Left renal pelvis (tissue), 4 donors: ENCODE measurements at places on chromosomes 1 and 21. TPM values are rescaled to one million over a fixed set of nuclear protein-coding genes. Genes with fewer than 3 reads are reported as not detected.

DNA sequence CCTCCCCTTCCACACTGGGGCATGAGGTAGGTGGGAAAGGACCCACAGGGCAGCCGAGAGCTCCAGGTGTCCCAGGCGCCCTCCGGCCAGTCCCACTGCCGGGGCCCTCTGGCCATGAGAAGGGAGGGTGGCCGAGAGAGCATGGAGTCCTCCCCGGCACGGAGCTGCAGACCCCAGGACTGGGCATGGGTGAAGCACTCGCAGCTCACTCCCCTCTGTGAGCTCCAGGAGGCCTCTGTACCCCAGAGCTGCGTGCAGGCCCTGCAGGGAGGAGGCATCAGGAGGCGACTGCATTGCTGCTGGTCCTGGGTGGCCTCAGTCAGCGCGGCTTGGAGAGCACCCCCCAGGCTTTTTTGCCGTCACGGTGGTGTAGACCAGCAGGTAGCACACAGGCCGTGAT is 80.1 kb upstream of the TTC34 start:
- DNase-seq = no peak

DNA sequence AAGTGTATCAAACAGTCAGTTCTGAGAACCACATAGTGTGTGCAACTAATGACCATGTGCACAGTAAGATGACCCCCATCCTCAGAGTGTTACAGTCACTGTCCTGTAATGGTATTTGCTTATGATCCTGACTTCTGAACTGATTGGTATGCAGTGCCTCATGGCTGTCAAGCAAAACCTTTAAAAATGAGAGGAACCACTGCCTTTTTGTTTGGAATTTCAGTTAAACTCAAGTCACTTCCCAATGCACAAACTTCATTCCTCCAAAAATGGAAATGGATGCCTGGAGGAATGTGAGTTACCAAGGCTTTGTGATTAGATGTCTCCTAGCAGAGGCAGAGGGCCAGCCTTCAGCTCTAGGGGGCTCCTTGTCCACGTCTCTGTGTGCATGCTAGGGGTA is 10.5 kb downstream of the C1orf198 start:
- no peak for DNase-seq

GRCh38 chr1:205444931-205445645 is 10.8 kb downstream of the BLACAT1 start:
- no peak for DNase-seq

GRCh38 chr1:165495858-165496205 is 48.0 kb upstream of the LRRC52 start:
- DNase-seq = peak; percentile 5

The DIO1 gene
- 0.50 TPM for polyA plus RNA-seq

DNA sequence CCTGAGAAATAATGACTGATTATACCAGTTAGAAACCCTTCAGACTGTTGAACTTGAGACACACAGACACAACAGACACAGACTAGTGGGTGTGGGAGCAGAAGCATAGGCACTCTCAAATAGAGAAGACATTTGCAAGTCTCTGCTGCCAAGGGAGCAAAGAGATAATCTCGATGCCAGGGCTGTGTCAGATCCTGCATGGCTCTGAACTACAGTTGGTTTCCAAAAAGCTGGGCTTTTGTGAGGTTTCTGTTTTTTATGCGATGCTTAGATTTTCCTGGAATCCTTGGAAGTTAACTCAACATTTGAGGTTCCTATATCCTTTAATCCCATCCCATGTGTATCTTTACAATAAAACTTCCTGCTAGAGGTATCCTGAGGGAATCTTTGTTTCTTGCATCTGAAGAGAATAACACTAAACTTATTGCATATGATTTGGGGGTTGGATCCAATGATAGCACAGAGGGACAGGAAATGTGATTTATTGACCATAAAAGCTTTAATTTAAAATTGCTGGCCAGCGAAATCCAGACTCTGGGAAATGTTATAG is 236.4 kb downstream of the SPATA17 start:
- no peak for DNase-seq

- DNase-seq = no peak
These were observed 195.1 kb upstream of the FMN2 start for GRCh38 chr1:239896569-239896968.

The BMP8A gene
- 0.93 TPM for polyA plus RNA-seq

DNA sequence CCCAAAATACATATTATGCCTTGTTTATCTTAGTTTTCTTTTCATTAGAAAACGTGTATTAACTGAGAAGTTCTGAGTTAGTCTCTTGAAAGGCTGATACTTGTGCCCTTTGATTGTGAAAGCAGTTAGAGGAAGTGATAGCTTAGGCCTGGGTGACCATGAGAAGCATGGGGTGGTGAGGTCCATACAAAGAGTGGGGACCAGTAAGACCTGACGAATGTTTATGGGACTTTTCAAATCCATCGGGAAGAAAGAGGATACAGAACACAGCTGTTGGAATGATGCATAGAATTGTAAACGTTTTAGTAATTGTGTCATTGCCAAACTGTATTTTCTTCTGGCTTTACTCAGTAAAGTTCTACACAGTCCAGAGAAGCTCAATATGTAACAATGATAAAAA is 259.8 kb downstream of the LMO4 start:
- DNase-seq = no peak

- no peak for DNase-seq
These were observed 9.8 kb downstream of the FRRS1 start for GRCh38 chr1:99756598-99756997.

The SAMD11 gene
- 67.8 TPM for polyA plus RNA-seq

The COL18A1 gene
- 57.4 TPM for polyA plus RNA-seq

DNA sequence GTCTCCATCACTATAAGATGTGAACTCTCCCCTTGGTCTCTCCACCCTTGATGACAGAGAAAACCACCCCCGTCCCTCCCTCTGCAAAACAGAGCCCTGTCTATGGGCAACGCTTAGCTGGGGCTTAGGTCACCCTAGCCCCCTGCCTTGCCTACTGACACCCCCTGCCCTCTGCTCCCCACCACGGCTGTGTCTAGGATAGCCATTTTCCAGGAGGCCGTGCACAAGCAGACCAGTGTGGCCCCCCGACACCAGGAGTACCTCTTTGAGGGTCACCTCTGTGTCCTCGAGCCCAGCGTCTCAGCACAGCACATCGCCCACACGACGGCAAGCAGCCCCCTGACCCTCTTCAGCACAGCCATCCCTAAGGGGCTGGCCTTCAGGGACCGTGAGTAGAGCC is 8.5 kb downstream of the IKBKE start:
- no peak for DNase-seq

DNA sequence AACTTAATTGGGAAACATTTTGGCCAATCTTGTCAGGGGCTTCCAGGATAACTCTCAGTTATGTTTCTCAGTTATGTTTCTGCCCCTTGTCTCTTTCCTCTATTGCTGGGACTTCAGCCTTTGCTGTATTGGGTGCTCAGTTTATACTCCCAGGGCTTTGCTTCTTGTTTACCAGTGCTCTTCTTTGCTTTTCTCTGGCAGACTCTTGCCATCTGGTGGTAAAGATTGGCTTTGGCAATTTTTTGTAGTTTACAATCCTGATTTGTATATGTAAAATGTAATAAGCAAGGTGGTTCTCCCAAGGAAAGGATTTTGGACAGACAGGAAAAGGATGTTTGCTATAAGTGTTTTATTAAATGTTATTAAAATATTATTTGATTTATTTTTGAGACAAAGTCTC is 37.9 kb downstream of the FABP3 start:
- peak; percentile 5 for DNase-seq

The TRAF3IP3 gene
- polyA plus RNA-seq = 2.1 TPM

- DNase-seq = no peak
These were observed 432.9 kb downstream of the PLPP3 start for GRCh38 chr1:56146449-56146848.

DNA sequence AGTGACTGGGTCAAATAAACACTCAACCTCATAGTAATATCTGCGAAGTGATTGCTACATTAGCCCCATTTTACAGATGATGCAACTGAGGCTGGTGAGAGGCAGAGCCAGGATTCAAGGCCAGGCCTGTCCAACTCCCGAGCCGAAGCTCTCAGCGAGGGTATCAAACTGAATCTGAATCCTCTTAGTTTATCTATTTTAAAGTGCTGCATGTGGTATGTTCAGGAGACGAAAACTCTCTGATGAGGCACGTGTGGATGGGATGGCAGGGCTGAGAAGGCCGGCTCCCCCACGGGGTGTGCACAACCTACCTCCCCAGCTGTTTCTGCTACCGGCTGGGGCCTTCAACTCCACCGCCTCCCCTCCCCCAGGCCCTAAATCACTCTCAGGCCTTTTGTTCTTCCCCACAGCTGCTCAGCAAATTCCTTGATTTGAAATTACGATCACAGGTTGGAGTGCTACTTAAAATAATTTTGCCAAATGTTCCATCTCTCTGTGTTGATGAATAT is 171.8 kb downstream of the TOMM20 start:
- DNase-seq = no peak

DNA sequence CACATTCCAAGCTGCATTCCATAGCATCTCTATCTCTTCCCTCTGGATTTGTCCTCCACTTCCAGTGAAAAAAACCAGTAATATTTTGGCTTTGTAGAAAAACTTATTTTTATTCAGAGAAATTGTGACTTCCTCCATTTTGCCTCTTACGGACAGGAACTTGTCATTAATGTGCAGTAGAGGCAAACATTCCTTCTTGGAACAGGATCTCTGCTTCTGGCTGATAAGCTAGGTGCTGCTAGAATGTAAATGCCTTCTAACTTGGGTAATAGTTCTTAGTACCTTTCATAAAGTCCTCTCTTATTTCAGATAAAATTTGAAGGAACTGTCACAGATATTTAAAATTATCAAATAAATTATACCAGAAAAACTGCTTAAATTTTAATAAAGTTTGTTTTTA is 707.8 kb downstream of the USP25 start:
- no peak for DNase-seq

The BROX gene
- polyA plus RNA-seq = 30.5 TPM

DNA sequence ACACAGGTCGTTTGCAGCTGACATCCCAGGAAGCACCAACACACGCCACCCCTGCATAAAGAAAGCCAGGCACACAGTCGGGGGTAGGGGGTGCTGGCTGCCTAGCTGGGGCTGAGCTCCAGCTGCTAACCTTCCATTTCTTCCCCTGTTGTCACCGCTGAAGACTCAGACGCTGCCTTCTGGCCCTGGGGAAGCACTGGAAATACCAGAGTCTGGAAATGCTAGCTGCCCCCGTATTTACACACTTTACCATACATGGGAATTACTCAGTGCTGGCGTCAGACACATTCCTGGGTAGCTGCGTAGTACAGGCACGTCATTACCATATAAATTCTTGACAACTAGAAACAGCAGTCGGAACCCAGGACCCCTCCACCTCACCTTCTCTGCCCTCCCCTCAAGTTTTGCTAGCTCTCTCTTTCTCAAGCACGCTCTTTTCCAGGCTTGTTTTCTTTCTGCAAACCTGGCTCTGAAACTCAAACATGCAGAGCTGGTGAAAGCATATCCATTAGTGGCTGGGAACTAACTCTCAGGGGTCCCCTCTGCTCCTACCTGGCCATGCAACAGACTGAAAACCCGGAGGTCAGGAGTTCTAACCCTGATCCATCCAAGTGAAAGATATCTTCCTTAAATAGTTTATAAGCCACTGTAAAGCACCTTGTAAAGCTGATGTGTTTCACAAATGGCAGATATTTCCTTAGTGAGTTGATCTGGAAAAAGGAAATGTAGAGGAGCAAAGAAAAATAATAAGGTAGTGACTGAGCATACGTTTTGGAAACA is 3.3 kb downstream of the CSRP1 start:
- peak; percentile 84 for DNase-seq

The SFN gene
- 0.82 TPM for polyA plus RNA-seq

GRCh38 chr1:44405798-44406736 is 1.0 kb downstream of the RNF220 start:
- no peak for DNase-seq

DNA sequence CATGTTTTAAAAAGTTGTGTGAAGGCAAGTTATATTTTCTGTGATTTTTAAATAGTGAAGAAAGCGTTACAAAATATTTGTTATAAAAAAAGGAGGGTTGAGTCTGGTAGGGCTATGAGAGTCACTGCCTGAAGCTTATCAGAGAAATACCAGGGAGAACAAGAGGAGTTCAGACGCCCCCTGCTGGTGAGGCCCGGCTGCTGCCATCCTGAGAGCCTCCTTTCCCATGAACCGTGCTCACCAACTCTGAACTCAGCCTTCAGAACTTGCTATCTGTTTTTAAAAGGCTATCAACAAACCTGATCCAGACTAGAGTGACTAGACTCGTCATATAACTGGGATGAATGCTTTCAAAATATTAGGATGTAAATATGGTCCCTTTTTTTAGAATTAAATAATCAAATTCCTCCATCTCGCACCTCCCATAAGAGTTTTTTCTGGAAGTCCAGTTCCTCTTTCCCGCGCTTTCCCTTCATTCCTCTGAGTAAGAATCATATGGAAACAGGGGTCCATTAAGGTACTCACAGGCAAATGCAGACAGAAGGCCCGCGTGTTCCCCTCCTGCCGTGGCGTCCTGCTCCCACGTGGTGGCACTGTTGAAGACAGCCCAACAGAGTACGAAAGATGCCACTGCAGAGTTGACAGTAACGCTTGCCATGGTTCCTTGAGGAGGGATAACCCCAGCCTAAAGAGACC is 26.2 kb upstream of the SPATA6 start:
- DNase-seq = peak; percentile 27
